ENCODE measurements at places on chromosomes 4 and X. TPM values are rescaled to one million over a fixed set of nuclear protein-coding genes. Genes with fewer than 3 reads are reported as not detected.

DNA sequence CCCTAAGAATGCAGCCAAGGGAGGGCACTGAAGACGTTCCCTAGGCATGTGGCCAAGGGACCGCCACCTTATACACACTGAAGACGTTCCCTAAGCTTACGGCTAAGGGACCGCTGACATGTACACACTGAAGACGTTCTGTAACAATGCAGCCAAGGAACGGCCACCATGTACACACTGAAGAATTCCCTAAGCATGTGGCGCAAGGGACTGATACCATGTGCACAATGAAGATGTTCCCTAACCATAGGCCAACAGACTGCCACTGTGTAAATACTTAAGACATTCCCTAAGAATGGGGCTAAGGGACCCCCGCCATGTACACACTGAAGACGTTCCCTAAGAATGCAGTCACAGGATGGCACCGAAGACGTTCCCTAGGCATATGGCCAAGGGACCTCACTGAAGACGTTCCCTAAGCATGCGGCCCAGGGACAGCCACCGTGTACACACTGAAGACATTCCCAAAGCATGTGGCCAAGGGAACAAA lies 36.1 kb downstream of the DHRSX start:
- peak; percentile 13 for DNase-seq

DNA sequence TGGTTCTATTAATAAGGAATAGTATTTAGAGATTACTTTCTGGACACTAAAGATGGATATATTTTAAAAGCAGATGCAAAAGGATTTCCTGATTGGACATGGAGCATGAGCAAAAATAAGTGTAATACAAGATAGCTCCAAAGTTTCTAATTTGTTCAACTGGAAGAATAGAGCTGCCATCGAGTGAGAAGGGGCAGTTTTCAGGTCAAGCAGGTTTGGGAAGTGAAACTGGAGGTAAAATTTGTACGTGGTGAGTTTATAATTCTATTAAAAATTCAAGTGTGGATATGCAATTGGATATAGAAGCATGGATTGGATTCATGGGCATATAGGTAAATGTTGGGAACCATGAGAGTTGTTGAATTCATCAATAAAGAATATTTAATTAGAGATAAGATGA lies 31.8 kb downstream of the PRDM8 start:
- no peak for DNase-seq

DNA sequence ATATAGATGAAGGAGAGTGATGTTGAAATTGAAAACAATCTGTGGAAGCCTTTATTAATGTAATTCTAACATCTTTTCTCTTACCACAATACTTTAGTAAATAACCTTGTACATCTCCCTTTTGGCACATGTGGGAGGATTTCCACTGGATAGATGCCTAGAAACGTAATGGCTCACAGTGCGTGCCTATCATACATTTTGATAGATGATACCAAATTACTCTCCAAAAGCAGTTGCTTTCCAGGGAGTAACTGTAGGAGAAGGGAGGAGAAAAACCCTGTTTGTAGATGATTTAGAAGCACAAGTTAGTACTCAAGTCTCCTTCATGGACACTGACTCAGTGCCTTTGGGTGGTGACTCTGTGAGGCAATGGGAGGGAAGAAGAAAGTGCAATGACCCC lies 476.3 kb downstream of the CCSER1 start:
- DNase-seq = no peak

- DNase-seq = no peak
These were observed 417.2 kb downstream of the TRAM1L1 start for GRCh38 chr4:116668190-116668589.

GRCh38 chr4:183395395-183395794 lies 49.0 kb upstream of the CDKN2AIP start:
- DNase-seq = no peak

GRCh38 chrX:152405561-152405960 lies 45.6 kb downstream of the GABRA3 start:
- no peak for DNase-seq

DNA sequence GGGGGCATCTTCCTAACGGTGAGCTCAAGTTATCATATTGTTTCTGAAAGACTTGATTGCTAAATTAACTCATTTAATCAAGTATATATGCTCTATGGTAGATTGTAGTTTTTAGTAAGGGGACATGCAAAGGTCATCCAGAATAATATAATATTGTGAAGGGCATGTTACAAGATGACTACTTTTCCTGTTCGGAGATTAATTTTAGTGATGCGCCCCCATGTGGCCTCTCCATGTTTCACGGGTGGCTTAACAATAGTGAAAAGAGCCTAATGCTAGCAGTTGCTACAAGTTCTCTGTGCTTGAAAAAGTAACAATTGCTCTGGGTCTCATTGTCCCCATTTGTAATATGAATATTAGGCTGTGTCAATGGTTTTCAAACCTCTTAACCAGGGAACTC lies 12.2 kb downstream of the SMPX start:
- no peak for DNase-seq

DNA sequence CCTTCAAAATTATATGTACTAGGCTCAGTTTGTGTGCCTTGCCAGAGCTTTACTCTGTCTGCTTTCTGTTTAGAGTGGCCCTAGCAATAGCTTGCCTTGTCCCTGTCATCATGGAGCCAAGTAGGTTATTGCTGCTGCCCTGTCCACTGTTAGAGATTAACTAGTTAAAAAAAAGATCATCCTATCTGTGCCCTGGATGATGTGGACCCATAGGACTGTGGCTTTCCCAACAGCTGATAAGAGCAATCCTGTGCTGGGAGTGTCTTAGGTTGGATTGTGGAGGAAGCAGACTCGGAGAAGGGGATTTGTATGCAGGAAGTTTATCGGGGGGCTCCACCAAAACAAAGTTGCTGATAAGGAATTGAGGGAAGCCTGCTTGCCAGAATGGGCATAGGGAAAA lies 23.8 kb downstream of the PPP1R2C start:
- DNase-seq = no peak

- DNase-seq = no peak
These were observed 51.0 kb downstream of the GUCY1B1 start for GRCh38 chr4:155809835-155810234.

DNA sequence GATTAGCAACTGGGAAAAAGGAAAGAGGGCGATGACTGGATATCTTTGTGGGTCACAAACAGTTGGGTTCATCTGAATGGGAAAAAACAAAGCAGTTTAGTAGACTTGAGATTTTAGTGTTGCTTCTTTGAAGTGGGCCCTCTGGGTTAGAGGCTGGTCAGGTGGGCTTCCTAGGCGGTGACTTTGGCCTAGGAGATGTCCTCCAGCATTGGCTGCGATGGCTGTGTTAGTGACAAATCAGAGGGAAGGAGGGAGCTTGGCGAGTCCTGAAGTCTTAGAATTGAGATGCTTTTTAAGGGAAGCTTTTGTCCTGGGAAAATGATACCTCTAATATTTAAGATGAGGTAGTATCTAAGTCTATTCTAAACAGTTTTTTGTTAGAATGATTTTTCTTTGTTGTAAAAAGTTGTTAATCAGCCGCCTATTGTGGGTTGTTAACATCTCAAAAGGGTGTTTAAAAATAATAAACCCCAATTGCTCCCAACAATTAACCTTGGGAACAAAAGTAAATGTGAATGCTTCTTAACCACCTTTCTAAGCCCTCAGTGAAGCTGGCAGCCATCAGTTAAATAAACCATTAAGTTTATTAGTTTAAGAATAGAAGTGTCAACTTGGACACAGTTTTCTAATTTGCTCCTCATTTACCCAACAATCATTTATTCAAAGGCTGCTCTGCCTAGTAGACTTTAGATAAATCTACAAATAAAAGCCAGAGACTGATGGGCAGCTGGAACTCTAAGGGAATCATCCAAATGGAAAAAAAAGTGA lies 31.7 kb downstream of the DLG3 start:
- no peak for DNase-seq

GRCh38 chrX:55867181-55867651 lies 149.7 kb downstream of the RRAGB start:
- DNase-seq = no peak

GRCh38 chrX:154652311-154653047 lies 900 bp downstream of the CTAG2 start:
- no peak for DNase-seq

- DNase-seq = peak; percentile 62
These were observed 35.3 kb upstream of the VSIG4 start for GRCh38 chrX:66074920-66075879.

DNA sequence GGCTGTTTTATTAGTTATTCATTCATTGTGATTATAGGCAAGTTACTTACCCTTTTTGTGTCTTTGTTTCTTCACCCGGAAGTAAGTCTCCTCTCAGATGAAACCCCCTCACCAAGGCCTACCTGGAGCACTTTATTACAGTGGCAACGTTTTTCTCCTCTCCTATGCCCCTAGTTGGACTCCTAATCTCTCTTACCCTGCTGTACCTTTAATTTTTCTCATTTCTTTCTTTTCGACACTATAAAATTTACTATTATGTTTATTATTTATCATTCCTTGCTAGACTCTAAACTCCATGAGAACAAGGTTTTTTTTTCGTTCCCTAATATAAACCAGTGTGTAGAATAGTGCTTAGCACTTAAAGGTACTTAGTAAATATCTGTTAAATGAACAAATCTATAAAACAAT lies 17.5 kb downstream of the STAP1 start:
- DNase-seq = no peak

DNA sequence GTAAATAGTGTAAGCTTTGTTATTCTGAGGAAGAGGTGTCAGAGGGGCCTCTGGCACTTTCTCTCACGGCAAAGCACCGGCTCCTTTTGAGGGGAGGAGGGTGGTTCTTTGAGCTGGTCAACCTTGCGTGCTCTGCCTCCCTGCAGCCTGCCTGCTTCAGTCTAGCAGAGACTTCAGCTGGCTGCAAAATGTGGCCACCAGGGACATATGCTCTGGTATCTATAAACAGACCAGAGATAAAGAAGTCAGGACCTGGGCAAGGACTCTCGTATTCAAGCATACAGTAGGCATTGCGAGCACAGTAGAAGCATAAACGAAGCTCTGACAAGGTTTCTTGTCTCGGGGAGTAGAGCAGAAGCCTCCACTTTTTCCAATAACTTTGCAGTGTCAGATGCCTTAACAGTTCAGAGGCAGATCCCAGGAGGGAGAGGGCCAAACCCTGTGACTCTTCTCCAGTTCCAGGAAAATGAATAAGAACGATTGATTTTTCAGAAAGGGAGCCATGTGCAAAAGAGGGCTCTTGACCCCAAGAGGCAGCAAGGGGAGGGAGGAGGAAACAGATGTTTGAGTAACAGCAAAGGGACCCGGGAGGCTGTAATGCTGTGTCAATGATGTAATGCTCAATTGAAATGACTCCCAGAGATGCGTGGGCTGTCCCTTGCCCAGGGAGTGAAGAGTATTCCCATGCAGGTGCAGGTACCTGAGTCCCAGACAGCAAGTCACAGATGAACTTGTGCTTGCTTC lies 57.9 kb upstream of the TEX13D start:
- no peak for DNase-seq

Gene EVC
- total RNA-seq = 4.1 TPM

Gene RIBC1
- total RNA-seq = 0.63 TPM

Gene KCNE5
- total RNA-seq = 0.61 TPM

Gene UGT2A3
- not detected for total RNA-seq

Measured in heart left ventricle (tissue), 16 donors.